ENCODE measurements at places on chromosomes 5 and 9. TPM values are rescaled to one million over a fixed set of nuclear protein-coding genes. Genes with fewer than 3 reads are reported as not detected.

Gene IFNA21
- total RNA-seq: not detected

Gene COMMD10
- total RNA-seq: 28.9 TPM

Gene LECT2
- total RNA-seq: not detected

Gene CCDC112
- total RNA-seq: 6.1 TPM

Gene FAT2
- not detected for total RNA-seq

Gene AGXT2
- total RNA-seq: not detected

Gene GRIN1
- total RNA-seq: not detected

Gene PCDHGA12
- total RNA-seq: 9.8 TPM

Gene CDHR2
- total RNA-seq: not detected

Gene MUSK
- 3.9 TPM for total RNA-seq

Gene SLC6A7
- not detected for total RNA-seq

Gene OR1Q1
- not detected for total RNA-seq

Gene WNK2
- total RNA-seq: 38.9 TPM

Gene PCSK1
- 0.62 TPM for total RNA-seq

Gene ASPN
- 36.3 TPM for total RNA-seq

Gene SAXO1
- not detected for total RNA-seq

Gene CATSPER3
- total RNA-seq: 0.78 TPM

Gene CPLANE1
- total RNA-seq: 18.2 TPM

Gene SHOC1
- total RNA-seq: not detected

Gene PRDM9
- total RNA-seq: not detected

Gene RANBP3L
- 4.6 TPM for total RNA-seq

Gene KIF4B
- under 0.01 TPM for total RNA-seq

Gene FYB1
- 9.3 TPM for total RNA-seq

Gene PRPF4
- 17.2 TPM for total RNA-seq

Gene DAPK1
- 61.3 TPM for total RNA-seq

Gene INSL4
- total RNA-seq: not detected

Gene OSMR
- total RNA-seq: 52.6 TPM

Gene TMEM252
- not detected for total RNA-seq

Gene ANKRD31
- 0.23 TPM for total RNA-seq

Gene FBN2
- 5.3 TPM for total RNA-seq

Gene C9
- total RNA-seq: not detected

Gene SPATA31D4
- total RNA-seq: not detected

Gene SOX30
- 0.16 TPM for total RNA-seq

Gene DRD1
- total RNA-seq: 0.13 TPM

Gene BARHL1
- not detected for total RNA-seq

Gene SPRY4
- total RNA-seq: 13.6 TPM

Gene PRUNE2
- 720 TPM for total RNA-seq

Measured in gastroesophageal sphincter (tissue), 4 donors.